Large intestine (tissue), 12 donors: ENCODE measurements at places on chromosomes 5 and 9. TPM values are rescaled to one million over a fixed set of nuclear protein-coding genes. Genes with fewer than 3 reads are reported as not detected.

The INSL4 gene
- polyA plus RNA-seq, result not detected

GRCh38 chr5:58666598-58667581 is 84.0 kb downstream of the RAB3C start:
- DNase-seq, result no peak

DNA sequence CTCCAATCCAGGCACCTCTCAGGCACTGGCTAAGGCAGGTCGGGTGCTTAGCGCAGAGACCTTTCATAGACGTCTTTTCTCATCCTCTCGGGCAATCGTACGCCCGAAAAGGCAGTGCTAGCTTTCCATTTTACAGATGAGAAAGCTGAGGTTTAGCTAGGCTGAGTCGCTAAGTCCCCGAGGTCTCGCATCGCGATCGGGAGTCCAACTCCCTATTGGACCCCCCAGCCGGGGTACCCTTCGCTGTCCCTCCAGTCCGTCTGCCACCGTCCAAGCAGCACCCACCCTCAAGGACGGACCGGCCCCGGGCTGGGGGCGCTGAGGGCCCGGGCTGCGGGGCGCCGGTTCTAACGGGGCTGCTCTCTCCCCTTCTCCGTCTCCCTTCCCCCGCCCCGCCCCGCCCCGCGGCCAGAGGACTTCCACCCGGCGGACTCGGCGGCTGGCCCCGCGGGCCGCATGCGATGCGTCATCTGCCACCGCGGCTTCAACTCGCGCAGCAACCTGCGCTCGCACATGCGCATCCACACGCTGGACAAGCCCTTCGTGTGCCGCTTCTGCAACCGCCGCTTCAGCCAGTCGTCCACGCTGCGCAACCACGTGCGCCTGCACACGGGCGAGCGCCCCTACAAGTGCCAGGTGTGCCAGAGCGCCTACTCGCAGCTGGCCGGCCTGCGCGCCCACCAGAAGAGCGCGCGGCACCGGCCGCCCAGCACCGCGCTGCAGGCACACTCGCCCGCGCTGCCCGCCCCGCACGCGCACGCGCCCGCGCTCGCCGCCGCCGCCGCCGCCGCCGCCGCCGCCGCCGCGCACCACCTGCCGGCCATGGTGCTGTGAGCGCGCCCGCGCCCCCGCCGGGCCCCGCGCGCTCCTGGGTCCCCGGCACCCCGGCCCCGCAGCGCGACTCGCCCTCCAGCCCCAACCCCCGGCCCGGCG is 12.5 kb upstream of the EXOSC2 start:
- DNase-seq, result peak; percentile 96

DNA sequence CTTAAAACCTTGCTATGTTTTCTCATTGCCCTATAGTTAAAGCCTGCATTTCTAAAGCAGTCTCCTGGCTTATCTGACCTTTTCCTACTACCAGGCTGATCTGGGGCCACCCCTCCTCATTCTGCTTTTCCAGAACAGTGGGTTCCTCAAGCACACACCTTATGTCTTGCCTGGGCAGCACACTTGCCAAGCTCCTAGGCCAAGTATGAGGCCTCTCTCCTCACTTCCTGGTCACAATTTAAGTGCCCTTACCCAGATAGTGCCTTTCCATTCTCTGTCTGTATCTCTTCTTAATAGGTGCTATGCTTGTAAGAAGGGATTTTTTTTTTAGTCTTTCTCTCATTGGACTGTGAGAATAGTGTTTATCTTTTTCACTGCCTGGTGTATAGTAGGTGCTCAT is 39.7 kb downstream of the HMGCS1 start:
- no peak for DNase-seq

DNA sequence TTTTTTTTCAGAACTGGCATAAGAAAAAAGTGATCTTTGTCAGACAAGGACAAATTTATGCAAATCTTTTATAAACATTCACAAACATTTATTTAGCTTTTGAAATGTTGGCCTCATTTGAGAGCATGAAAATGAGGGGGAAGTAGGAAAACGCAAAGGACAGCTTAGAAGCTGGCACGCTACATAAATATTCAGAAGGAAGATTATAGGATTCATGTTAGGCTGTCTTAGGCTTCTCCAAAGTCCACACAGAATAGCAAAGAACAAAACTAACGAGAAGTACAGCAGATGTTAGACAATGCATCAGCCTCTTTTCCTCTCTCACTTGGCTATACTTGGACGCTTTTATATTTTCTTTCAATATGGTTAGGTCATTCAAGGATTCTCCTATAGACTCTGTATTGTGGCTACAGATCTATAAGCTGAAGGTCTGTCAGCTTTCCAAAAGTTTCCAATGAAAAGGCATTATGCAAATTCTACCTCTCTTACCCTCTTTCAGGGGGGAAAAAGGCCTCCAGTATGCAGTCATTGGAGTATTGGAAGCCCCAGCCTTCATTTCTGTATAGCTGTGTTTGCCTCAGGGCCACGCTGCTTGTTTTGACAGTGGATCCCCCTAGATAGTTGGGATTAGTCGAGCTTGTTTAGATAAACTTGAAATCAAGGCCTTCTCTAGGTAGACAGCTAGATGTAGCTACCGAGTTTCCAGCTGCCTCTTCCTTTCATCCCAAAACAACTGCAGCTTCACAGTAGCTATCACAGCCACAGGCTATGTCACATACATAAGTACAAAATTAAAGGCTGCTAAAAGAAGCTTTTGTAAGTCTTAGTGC is 153.0 kb downstream of the DENND1A start:
- no peak for DNase-seq

- DNase-seq, result peak; percentile 69
Observed at GRCh38 chr5:179763215-179763945, 30.4 kb upstream of the LTC4S start.

DNA sequence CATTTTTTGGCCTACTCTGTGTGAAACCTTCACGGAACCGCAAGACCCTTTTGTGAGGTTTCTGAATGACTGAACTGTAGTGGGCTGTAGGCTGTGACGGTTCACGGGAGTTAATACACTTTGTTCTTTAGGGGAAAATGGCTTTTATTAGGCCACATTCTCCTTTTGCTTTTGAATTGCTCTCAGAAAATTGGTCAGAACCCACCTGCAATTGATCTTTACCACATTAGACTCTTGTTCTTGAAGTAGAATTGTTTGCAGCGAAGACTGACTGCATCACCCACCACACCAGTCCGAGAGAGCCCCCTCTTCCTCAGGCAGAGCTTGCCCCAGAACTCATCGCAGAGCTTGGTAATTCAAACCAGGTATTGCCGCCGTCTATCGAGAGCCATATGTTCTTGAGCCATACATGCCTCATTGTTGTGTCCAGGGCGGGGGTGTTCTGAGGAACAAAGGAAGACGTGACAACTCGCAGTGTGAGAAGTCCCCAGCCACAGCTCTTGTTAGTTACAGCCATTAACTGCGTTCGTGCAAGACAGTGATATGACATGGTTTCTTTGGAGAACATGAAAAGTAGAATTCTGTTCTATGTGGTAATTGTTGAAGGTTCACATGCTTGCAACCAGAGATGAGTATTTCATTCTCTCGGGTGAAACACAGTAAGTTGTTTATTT is 166.4 kb upstream of the OTULINL start:
- DNase-seq, result no peak

The C9orf50 gene
- polyA plus RNA-seq, result 0.33 TPM

- peak; percentile 14 for DNase-seq
Observed at GRCh38 chr5:133527311-133527710, 85.0 kb downstream of the FSTL4 start.

GRCh38 chr9:33466565-33467495 is 6.9 kb downstream of the NOL6 start:
- no peak for DNase-seq

DNA sequence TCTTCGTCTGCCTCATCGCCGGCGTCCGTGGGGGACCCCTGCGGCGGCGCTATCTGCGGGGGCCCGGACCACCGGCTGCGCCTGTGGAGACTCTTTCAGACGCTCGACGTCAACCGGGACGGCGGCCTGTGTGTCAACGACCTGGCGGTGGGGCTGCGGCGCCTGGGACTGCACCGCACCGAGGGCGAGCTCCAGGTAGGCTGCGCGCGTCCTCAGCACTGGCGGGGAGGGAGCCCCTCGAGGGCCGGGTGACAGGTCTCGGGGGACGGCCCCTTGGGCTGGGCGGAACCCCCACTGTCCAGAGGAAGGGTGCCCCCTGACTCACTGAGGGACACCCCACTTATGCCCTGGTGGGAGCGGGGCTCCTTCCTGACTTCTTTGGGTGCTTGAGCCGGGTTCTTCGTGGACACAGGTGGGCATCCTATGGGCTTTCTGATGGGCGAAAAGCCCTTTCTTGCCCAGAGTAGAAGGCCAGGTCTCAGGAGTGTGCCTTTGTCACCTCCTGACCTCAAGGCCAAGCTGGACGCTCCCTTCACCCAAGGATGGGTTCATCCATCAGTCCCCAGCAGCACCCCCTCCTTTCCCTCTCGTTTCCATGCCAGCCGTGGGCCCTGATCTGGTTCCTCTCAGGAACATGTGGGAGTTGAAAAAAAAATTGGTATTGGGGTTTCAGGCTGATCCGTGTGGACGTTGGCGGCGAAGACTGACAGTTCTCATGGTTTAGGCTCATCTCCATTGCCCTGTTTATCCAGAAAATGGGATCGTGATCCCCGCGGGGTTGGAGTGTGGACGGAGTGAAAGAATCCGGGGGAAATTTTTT is 564 bp downstream of the SLC25A25 start:
- DNase-seq, result no peak

- DNase-seq, result peak; percentile 49
Observed at GRCh38 chr5:160312134-160312959, at the start of gene CCNJL. Gene CCNJL (minus strand): TSS chr5:160312564. CDS start chr5:160311923, 641 bp downstream.

DNA sequence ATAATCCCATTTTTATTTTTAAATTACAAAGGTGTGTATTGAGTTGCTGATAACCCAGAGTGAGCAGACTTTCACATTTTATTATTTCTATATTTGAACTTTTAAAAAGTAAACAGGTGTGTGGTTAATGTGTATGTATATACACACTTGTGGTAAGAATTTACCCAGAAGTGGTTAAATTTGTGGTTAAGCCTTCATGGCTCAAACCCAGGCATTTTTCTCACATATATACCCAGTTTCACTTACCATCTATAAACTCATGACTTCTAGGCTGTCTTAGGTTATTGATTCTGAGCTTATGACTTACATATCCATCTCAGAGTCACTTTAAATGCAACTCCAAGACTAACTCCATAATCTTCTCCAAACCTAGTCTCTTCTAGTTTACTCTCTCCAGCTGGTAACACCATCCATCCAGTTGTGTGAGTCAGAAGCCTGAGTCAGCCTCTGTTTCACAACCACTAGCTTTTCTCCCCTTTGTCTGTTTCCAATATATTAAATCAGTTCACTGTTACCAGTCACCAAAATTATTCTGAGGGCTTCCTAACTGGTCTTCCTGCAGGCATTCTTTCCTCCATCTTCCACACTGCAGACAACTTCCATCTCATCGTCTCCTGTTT is 20.2 kb downstream of the ZBED3 start:
- DNase-seq, result no peak

DNA sequence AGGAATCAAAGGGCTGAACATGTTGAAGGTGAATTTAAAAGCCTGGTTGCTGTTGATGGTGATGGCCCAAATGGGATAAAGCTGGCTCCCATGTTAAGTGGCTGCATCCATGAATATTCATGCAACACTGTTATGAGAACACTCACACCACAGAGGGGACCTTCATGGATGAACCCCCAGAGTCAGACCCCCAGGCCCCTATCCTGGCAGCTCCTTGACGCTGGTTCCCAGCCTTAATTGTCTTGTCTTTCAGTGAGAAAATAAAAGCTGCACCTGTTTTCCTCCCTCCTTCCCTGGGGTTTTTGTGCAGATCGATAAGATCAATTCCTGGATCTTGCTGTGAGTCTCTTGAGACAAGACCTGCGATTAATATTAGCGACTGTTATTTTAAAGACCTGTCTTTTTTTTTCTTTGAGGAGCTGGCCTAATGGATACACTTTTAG is 371.7 kb downstream of the ICE1 start:
- no peak for DNase-seq

DNA sequence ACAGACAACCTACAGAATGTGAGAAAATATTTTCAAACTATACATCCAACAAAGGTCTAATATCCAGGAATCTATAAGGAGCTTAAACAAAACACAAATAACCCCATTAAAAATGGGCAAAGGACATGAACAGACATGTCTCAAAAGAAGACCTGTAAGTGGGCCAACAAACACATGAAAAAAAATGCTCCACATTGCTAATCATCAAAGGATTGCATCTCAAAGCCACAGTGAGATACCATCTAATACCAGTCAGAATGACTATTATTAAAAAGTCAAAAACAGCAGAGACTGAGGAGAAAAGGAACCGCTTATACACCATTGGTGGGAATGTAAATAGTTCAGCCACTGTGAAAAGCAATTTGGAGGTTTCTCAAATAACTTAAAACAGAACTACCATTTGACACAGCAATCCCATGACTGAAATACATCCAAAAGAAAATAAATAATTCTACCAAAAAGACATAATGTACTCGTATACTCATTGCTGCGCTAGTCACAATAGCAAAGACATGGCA is 39.1 kb upstream of the C5orf63 start:
- no peak for DNase-seq

The TAF1L gene
- 0.03 TPM for polyA plus RNA-seq

DNA sequence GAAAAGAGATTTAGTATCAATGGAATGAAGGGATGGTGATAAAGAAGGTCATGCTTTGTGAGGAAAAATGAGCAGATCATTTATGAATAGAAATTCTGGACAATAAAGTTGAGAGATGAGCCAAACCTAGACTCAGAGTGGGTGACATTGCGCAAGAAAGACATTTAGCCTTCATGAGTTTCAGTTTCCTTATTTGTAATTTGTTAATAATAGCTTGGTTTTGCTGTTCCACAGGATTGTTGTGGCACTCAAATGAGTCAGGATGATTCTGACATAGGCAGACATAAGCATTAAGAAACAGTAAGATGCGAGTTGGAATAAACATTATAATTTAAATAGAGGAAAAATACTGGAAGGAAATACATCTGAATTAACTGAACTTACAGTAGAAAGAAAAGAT is 34.8 kb downstream of the ITGA2 start:
- DNase-seq, result no peak

DNA sequence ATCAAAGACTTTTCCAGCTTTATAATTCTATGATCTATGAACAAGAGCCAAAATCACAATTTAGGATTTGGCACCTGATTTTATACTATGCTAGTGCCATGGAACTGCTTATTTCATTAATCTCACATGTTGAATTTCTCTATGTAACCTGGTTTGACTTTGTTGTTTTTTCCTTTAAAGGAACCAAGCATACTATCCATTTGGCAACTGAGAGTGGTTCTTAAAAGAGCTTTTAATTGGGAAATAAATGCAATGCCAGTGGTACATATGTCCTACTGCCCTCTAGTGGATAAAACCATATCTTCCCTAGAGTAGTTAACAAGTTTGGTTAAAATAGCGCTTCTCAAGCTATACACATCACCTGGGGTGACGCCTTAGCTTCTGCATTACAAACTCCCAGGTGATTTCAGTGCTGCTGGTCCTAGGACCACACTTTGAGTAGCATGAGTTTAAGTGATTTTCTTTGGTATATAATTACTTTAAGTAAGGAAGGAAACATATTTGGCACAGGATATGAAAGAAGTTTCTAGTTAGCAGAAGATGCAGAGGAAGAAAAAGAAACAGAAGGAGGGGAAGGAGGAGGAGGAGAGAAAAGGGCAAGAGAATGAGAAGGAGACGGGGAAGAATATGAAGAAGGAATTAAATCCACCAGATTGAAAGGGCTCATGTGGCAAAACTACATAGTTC is 56.8 kb downstream of the FGF10 start:
- DNase-seq, result no peak

The SPINK1 gene
- polyA plus RNA-seq, result 259 TPM
